Stomach (tissue), 19 donors: ENCODE measurements at places on chromosomes 2 and 18. TPM values are rescaled to one million over a fixed set of nuclear protein-coding genes. Genes with fewer than 3 reads are reported as not detected.
A peak's percentile ranks its signal among the peaks of the same experiment; 100 is the strongest.

Gene TBR1
- not detected for total RNA-seq

Gene POTEJ
- 0.92 TPM for total RNA-seq

Gene ADD2
- total RNA-seq, result 2.2 TPM

Gene B3GNT7
- total RNA-seq, result 13.4 TPM

DNA sequence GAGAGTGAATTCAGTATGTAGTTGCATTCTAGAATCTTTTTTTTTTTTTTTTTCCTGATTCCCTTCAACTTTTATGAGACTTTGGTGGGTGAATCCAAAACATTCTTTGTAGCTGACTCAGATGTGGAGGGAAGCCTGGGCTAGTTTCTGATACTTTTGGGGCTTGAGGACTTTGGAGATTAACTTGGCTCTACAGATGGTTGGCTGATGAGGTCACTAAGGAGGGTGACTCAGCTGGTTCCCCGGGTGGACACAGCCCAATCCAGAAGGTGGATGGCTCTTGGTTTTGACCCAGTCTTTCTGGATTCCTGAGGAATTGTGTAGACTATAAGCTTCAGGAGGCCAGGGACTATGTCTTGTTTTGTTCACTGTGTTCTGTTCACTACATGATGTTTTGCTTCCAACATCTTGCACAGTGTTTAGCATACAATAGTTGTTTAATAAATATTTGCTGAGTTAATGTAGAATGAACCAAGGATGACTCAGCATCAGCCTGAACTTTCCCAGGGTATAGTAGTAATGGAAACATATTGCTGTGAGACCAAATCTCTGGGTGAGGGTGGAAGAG, 30.5 kb downstream of the LAMA3 start:
- peak; percentile 38 for DNase-seq

GRCh38 chr2:37711308-37711731, 39.9 kb upstream of the CDC42EP3 start:
- peak; percentile 47 for DNase-seq

Gene STPG4
- not detected for total RNA-seq

GRCh38 chr2:37149626-37150322, 7.0 kb downstream of the EIF2AK2 start:
- DNase-seq, result no peak
